ENCODE measurements at places on chromosomes 3 and 15.

GRCh38 chr15:79640206-79640605 lies 208.1 kb downstream of the MINAR1 start:
- no peak for DNase-seq

- DNase-seq: no peak
Measured at GRCh38 chr3:157859541-157859940, 246.7 kb downstream of the SHOX2 start.

- DNase-seq: peak; percentile 1
Measured at GRCh38 chr3:94225148-94225865, 162.4 kb downstream of the NSUN3 start.

GRCh38 chr3:4850211-4850927 lies 128.9 kb upstream of the BHLHE40 start:
- no peak for DNase-seq

Data from NCI-H69 (cell line).